Right lung (tissue), 10 donors: ENCODE measurements at places on chromosomes 6 and 20. TPM values are rescaled to one million over a fixed set of nuclear protein-coding genes. Genes with fewer than 3 reads are reported as not detected.
A peak's percentile ranks its signal among the peaks of the same experiment; 100 is the strongest.

- DNase-seq: no peak
These were observed 301.7 kb downstream of the CENPW start for GRCh38 chr6:126641641-126642040.

HLA-DPA1 gene
- polyA plus RNA-seq: 41.0 TPM

DNA sequence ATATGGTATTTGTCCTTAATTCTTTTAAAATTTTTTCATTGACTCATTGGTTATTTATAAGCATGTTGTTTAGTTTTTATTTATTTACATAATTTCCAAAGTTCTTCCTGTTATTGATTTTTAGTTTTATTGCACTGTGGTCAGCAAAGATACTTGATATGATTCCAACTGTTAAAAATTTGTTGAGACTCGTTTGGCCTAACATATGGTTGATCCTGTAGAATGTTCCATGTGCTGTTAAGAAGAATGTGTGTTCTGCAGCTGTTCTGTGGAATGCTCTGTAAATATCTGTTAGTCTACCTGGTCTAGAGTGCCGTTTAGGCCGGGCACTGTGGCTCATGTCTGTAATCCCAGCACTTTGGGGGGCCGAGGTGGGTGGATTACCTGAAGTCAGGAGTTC lies 197.7 kb downstream of the CD109 start:
- no peak for DNase-seq

NCR2 gene
- not detected for polyA plus RNA-seq

- DNase-seq: no peak
These were observed 3.3 kb downstream of the KCNK5 start for GRCh38 chr6:39225946-39226437.

LPA gene
- polyA plus RNA-seq: not detected

DNA sequence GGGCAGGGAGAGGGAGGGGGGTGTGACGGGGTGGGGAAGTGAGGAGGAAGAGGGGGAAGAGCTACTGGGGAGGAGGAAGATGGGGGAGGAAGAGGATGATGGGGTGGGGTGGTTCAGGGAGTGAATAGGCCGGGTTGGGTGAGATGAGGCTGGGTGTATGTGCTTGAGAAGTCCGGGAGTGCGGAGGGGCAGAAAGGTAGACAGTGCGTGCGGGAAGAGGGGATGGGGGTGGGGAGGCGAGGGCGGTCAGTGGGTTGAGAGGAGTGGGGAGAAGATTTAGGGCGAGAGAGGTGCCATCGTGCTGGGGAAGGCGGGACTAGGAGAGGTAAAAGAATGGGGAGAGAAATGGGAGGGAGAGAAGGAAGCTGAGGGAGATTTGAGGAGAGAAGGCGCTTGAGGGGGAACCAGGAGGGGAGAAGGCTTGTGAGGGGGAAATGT lies 30.9 kb upstream of the NOTCH4 start:
- peak; percentile 32 for DNase-seq

PPP1R3G gene
- polyA plus RNA-seq: 1.2 TPM

SMIM13 gene
- 17.5 TPM for polyA plus RNA-seq

SIRPG gene
- not detected for polyA plus RNA-seq

GRCh38 chr20:19522071-19522801 lies 235.8 kb upstream of the RIN2 start:
- DNase-seq: no peak

GRM1 gene
- polyA plus RNA-seq: 0.04 TPM
